Activated CD8-positive, alpha-beta memory T cell treated with anti-CD3 and anti-CD28 coated beads for 48 hours (primary cell): ENCODE measurements at places on chromosomes 3 and 15.

DNA sequence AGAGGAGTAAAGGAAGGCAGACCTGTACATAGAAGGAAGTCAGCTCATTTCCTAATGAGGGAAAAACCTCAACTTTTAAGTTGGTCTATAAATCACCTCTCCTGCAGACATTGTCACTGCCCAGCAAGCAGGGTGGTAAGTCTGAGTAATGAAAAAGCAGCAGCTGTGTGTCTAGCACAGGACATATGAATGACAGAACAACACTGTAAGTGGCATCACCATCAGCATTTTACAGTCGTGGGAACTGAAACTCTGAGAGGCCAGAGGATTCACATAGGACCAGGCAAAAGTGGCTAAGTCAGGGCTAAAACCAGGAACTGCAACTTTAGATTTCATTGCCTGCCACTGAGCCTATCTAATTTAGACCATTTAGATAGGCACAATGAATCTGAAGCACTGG lies 235.6 kb downstream of the CLSTN2 start:
- no peak for DNase-seq

DNA sequence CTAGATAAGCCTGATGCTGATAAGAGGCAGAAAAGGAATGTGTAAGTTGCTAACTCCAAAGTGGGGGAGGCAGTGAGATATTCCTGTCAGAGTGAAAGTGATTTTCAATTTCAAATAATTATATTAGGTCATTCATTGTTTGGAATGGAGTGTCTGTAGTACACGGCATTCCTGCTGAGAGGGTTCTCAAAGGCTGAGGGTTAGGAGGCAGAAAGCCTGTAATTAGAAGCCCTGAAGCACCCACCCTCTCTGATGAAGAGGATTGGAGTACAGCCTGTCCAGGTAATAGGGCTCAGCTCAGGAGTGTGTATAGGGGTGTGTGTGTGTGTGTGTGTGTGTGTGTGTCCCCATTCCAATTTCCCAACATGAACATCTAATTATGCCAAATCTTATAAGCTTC lies 486.8 kb downstream of the MAGI1 start:
- DNase-seq: no peak

DNA sequence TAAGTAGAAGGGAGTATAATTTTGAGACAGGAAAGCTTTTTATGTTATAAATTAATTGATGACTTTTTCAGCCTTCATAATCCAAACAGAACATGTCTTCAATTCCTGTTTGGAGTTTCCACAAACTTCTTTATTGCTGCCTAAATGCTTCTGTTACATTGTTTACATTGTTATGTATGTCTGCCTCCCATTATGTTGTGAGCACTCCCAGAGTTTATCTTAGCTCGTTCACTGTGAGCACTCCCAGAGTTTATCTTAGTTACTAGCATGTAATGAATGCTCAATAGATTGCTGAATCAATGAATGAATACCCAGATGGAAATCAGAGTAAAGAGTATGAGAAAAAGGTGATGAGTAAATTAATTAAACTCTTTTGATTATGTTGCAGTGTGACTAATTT lies 1178.0 kb downstream of the ROBO1 start:
- DNase-seq: no peak

DNA sequence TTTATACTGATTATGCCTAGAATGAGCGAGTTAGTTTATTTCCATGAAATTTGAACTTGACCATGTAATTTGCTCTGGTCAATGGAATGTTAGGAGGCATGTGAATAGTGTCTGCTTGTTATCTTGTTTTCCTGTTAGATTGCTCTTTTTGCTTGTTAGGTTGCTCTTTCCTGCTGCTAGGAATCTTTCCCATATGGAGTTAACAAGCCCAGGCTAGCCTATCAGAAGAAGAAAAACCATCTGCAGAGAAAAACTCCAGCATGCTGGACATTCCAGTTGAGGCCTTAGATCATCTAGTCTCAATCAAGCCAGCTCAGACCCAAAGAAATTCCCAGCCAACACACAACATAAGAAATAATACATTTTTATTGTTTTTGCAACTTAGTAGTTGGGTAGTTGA lies 470.2 kb upstream of the AGTR1 start:
- no peak for DNase-seq

DNA sequence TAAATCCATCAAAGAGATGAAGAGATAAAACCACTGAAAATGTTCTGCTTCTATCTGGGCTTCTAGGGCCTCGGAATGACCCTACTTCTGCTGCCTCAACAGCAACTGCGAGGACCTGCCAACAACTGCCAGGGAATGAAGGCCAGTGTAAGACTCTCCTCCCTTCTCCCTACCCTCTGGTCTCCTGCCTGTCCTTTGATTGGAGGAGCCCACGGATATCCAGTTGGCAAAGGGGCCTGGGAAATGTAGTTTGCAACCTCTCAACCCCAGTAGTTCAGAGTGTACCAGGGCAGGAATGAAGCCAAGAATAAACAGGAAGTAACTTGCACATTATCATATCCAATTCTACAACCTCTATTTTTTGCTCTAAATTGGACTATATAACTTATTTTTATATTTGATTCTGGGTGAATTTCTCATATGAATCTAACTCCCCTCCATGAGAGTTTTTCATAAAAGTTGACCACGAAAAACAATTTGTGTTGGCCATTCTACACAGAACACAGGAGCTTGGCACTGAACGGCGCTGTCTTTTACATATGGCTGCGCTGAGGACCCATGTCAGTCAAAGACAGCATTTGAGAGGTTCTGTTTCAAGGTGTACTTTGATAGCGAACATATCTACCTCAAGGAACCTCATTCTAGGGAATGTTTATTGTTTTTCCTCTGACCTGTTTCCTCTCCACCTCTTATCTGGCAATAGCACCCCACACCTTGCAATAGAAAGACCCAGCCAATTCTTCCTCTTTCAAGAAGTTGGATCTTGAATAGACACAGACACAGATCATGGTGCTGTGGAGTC lies 91.1 kb upstream of the RNF7 start:
- DNase-seq: no peak

DNA sequence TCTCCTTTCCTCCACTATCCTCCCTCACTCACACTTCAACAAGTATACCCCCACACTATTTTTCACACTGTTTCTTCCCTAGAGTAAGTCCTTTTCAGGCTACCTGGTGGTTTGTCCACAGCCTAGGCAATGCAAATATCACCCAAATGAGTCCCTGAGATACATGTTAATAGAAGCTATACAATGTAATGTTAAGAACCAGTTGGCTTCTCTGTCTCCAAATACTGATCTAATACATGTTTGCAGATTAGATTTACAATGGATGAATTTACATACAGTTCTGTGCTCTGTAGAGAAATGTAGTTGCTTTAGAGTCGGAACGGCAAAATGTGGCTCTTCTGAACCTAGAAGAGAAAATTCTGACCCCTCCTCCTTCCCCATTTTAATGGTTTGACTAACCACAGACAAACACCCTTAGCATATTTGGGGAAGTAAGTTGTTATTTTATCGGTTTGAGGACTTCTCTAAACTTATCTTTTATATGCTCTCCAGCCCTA lies 63.6 kb upstream of the MBNL1 start:
- no peak for DNase-seq

GRCh38 chr3:31615071-31615875 lies 82.5 kb downstream of the STT3B start:
- no peak for DNase-seq

GRCh38 chr15:89792106-89792805 lies 16.1 kb downstream of the MESP2 start:
- DNase-seq: no peak

DNA sequence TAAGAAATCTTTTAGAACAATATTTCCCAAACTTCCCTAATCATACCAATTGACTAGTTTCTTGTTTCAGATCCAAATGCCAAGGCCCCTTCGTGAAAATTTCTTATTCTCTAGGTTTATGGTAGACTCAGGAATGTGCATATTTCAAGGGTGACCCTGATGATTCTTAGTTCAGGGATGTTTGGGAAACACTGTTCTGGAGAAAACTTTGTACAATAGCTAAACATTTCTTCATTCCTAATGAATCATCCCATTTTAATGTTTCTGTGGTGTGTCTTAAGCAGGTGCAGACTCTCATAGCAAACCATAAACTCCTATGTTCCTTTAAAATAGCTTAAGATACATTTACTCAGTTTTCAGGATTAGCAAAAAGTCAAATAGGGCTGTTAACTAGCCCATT lies 314.5 kb downstream of the TIGIT start:
- DNase-seq: no peak
